ENCODE measurements at places on chromosomes 3 and 15. TPM values are rescaled to one million over a fixed set of nuclear protein-coding genes. Genes with fewer than 3 reads are reported as not detected.

The DNAH12 gene
- 0.08 TPM for total RNA-seq

The ACTC1 gene
- not detected for total RNA-seq

The NANOGP8 gene
- total RNA-seq, result not detected

The FAM98B gene
- total RNA-seq, result 27.7 TPM

The SLC27A2 gene
- total RNA-seq, result 6.2 TPM

The RPUSD2 gene
- 13.2 TPM for total RNA-seq

The DZIP3 gene
- total RNA-seq, result 14.5 TPM

The MORF4L1 gene
- 229 TPM for total RNA-seq

The KBTBD8 gene
- total RNA-seq, result 9.3 TPM

The SEMA5B gene
- total RNA-seq, result not detected

The CELF6 gene
- 0.63 TPM for total RNA-seq

The MRAS gene
- total RNA-seq, result not detected

The WDR76 gene
- total RNA-seq, result 53.1 TPM

The MOBP gene
- total RNA-seq, result not detected

The TLNRD1 gene
- total RNA-seq, result 40.1 TPM

The ADGRG7 gene
- not detected for total RNA-seq

The ZNF502 gene
- 1.3 TPM for total RNA-seq

The AADACL2 gene
- total RNA-seq, result not detected

The PPARG gene
- 0.22 TPM for total RNA-seq

The SLC12A8 gene
- total RNA-seq, result 0.34 TPM

The CPOX gene
- 63.1 TPM for total RNA-seq

The KCNMB3 gene
- 0.31 TPM for total RNA-seq

The STOML1 gene
- 9.5 TPM for total RNA-seq

The PCSK6 gene
- 1.3 TPM for total RNA-seq

The C15orf62 gene
- 1.8 TPM for total RNA-seq

The CYP8B1 gene
- total RNA-seq, result not detected

The NOX5 gene
- not detected for total RNA-seq
